ENCODE measurements at places on chromosomes 3 and 15.
A peak's percentile ranks its signal among the peaks of the same experiment; 100 is the strongest.

- DNase-seq, result no peak
Observed at GRCh38 chr3:183508821-183509220, 46.7 kb downstream of the KLHL6 start.

DNA sequence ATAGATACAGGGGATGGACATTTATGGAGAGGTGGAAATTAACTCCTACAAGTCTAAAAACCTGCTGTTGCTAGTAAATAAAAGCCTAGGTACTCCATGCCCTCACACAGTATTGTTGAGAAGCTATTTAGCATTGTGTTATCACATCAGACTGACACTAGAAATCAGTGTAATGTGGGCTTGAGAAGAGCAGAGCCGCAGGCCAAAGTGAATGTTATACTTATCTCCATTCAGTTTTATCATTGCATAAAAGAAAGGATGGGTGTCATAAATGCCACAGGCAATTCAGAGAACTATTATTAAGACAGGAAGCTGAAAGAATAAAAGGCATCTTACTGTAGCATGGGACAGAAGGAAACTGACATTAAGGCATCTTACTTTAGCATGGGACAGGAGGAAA lies 13.7 kb upstream of the ISLR start:
- DNase-seq, result no peak

GRCh38 chr3:131988209-131988608 lies 46.6 kb downstream of the CPNE4 start:
- no peak for DNase-seq

DNA sequence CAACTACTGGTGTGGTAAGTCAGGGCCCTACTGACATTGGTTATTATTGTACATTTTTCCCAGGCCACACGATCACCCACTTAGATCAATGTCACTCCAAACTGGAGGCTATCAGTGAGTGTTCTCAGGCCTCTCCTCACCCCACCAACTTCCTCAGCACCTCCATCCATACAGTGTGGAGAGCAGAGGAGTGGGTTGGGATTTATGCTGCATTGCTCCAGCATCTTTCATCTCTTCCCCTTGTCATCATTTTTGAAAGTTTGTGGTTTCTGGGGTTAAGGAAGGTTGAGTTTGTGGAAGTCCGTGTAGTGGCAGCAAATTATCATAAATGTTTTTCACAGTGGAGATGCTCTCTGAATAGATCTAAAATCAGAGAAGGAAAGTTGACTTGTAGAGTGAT lies 60.2 kb downstream of the TLNRD1 start:
- no peak for DNase-seq

GRCh38 chr3:56837196-56837955 lies 35.6 kb upstream of the ARHGEF3 start:
- no peak for DNase-seq

- DNase-seq, result no peak
Observed at GRCh38 chr3:66922058-66922457, 76.0 kb upstream of the KBTBD8 start.

DNA sequence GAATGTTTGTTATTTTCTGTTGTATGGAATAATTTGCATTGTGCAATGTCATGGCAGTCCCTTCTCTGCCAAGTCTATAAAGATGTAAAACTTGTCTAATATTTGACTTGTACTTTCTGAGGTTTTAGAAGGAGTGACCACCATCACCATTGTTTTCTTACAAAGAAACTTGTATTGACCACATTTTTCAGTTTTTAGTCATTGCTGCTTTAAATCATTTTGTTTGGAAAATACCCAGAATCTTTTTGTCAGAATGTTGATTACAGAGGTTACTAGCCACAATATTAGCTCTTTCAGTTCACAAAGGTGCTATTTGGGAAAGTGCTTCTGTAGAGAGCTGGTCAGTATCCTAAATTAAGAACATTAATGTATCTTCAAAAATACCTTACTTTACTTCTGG lies 532.4 kb upstream of the GBE1 start:
- no peak for DNase-seq

GRCh38 chr3:10950476-10951294 lies 41.9 kb upstream of the SLC6A1 start:
- no peak for DNase-seq

GRCh38 chr3:4763604-4764247 lies 215.5 kb upstream of the BHLHE40 start:
- DNase-seq, result no peak

GRCh38 chr3:195555110-195555509 lies 12.0 kb upstream of the PPP1R2 start:
- DNase-seq, result no peak

DNA sequence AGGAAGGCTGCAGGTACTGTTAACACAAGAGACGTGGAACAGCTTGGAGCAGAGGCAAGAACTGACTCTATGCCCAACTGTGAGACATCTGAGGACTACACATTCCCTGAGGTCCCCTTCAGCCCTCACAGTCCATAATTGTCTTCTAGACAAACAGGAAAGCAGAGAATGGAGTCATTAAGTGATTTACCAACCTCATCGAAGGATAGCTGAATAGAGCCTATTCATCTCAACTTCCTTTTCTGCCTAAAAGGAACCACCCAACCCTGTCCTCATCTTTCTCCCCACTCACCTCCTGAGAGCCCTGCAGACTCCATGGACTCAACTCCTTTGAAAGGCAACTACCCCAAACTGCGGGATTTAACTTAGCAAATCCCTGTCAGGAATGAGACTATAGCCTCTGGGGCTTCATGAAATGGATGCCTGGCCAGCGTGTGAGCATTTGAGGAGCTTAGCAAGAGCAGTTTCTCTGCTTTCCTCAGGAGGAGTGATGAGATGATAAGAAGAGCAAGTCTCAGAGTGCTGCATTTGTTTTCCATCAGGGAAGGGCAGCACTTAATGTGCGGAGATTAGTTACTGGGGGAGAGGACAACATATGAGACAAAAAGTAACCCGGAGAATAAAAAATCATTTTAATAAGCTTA lies 61.5 kb upstream of the FILIP1L start:
- DNase-seq, result no peak

DNA sequence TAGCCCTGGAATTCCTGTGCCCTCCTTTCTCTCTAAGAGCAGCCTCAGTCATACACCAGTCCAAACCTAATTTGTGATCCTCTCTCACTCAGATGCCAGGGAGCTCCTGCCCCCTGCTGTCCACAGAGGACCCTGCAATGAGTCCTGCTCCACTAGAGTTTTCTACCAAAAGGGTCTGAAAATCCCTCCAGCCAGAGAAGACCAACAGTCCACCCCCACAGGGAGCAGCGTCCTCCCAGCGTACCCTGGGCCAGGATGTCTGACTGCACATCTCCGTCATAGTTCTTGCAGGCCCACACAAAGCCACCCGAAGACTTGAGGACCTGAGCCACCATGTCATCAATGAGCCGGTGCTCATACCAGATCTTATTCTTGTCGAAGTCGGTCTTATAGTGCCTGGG lies 15.4 kb downstream of the IDH2 start:
- DNase-seq, result peak; percentile 47

DNA sequence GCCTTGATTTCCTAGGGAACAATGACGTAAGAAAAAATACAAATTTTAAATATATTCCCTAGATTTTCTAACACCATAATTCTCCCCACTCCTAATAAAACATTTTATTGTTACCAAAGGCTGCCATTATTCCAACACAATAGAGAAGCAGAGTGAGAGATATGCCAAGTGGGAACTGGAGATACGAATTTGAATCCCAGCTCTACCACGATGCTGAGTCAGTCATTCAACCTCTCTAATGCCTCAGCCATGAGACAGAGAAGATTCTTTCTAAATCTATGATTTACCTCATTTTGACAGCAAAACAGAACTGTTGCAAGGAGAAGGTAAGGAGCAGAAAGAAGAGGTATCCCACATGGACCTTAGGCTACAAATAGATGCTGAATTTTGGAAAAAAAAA lies 112.5 kb downstream of the IGF2BP2 start:
- DNase-seq, result no peak

DNA sequence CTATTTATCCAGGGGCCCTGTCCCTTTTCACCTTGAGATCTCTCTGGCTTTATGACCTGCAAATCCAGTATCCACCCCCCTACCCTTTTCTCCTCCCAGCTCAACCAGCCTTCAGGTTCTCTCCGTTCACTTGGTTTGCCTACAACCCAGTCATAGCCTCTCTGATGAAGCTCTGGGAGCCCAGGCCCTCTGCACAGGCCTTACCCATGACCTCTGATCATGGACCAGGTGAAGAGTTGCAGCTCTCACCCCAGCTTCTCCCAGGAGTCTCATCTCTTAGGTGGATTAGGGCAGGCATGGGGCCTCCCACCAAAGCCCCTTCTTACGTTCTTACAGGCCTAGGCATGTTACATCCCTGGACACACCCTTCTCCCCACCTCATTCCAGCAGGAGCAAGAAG lies 59.8 kb downstream of the EXOG start:
- DNase-seq, result no peak

- no peak for DNase-seq
Observed at GRCh38 chr3:171219258-171219657, 192.7 kb upstream of the SLC2A2 start.

GRCh38 chr3:69568951-69569350 lies 170.3 kb upstream of the MITF start:
- DNase-seq, result no peak

DNA sequence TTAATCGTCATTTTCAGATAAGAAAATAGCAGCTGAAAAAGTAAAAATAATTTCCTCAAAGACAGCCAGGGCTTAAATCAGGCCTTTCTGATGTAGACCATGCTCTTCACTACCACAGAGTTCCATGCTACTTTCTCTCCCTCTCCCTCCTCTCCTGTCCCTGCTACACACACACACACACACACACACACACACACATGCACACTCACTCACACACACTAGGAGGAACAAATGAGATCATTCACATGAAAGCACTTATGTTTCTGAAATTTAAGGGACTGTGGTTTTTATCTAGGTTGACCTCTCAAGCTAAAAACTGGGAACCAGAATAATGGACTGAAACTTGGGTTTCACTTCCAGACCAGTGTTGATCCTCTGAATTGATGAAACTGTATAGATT lies 4.1 kb upstream of the PSMA4 start:
- DNase-seq, result no peak

DNA sequence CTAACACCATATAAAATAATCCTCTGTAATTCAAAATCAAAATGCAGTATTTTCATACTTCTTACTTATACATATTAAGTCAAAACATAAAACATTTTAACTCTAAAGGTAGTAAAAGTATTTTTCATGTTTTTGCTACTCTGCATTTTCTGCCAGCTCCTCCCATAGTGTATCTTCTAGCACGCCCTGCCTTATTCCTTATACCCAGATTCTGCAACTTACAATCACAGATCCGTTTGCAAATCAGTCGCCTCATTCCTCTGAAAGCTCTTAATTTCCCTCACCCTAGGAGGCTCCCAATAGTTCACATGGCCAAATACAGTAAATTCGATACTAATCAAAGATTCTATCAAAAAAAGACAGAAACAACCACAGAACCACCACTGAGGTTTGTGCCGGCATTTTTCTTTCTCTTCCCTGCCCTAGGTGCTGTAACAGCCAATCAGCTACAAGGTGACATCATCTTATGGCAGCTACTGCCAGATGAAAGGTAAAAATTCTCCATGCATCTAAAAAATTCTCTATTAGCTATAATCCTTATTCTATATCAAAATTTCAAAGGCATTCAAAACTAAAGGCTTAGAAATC lies 72.9 kb downstream of the CLASP2 start:
- DNase-seq, result peak; percentile 29

GRCh38 chr3:192092388-192093005 lies 631.5 kb downstream of the PYDC2 start:
- DNase-seq, result no peak

DNA sequence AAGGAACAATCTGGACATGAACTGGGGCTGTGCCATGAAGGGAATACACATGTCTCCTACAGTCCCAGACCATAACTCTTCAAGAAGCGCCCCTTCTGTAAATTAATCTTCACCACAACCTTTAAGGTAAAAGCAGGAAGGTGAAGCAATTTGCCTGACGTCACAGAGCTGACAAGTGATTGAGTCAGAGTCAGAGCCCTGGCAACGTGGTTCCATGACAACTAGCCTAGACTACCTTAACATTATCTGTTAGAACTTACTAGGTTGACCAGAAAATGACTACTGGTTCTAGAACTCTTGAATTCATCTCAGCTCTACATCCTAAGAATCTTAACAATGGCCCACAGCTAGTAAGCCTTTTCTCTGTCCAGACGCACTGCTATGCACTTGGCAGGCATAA lies 124.6 kb downstream of the NTRK3 start:
- no peak for DNase-seq

DNA sequence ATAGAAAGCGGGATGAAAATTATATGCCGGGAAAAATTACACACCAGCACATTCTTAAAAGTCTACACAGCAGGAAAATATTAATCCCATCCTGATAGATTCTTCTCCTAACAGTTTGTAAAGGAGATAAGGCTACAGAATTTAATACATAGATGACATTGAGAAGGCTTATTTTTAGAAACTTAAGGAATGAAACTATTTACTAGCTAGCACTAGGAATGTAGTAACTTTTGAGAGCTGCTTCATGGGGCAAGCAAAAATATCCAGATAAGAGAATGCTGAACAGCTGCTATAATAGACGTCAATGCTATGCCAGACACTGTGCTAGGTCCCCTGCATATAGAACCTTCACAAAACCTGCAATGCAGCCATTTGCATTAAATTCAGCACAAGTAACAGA lies 912.7 kb upstream of the NR2F2 start:
- no peak for DNase-seq

DNA sequence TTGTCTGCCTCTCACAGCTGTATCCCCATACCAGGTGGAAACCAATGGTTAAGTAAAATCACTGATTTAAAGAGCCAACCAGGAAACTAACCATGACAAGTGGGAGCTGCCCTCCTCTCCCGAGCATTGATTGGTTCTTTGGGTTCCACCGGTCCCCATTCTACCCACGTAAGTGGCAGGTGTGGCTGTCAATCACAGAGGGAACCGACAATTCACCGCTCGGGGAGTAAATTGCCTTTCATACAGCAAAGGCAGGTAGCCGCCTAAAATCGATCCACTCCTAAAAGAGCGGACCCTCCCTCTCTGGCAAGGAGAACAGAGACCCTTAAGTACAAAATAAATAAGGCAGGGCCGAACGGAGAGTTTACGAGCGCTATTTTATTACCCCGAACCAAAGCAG lies 1.2 kb downstream of the ERC2 start:
- peak; percentile 51 for DNase-seq

GRCh38 chr3:185508335-185508991 lies 9.6 kb upstream of the TMEM41A start:
- DNase-seq, result no peak

- DNase-seq, result no peak
Observed at GRCh38 chr3:140216249-140216648, 281.3 kb downstream of the CLSTN2 start.

DNA sequence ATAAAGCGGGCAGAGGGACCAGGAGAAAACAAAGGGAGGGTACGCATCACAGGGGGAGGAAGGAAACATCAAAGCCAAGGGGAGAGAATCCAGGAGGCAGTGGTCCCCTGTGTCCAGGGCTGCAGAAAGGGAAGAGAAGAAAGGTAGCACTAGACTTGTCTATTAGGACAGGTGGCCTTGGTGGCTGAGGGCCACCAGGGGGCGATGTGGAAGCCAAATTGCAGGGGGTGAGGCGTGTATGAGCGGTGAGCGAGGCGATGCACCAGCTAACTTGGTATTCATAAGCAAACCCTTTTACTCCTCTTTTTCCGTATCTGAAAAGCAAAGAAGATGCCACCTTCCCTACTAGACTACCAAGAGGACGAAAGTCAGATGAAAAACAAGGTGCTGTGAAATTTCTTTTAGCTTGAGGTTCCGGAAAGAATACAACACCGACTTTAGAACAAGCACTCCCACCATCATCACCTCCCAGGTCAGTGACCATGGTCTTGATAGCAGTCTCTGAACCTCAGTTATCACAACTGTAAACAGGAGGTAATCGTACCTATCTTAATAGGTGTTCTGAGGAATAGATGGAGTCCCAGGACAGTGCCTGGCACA lies 654.4 kb upstream of the ADAMTS9 start:
- DNase-seq, result peak; percentile 21

Measured in activated naive CD8-positive, alpha-beta T cell treated with anti-CD3 and anti-CD28 coated beads for 36 hours (primary cell).